ENCODE measurements at places on chromosomes 7 and 10. TPM values are rescaled to one million over a fixed set of nuclear protein-coding genes. Genes with fewer than 3 reads are reported as not detected.

Gene UCMA
- total RNA-seq = not detected

Gene NEURL1
- total RNA-seq = under 0.01 TPM

Gene FAM131B
- 0.13 TPM for total RNA-seq

Gene NPTX2
- total RNA-seq = 6.7 TPM

Gene PPP1R3C
- 0.13 TPM for total RNA-seq

Measured in dermis microvascular lymphatic vessel endothelial cell (primary cell).